ENCODE measurements at places on chromosomes 11 and 22. TPM values are rescaled to one million over a fixed set of nuclear protein-coding genes. Genes with fewer than 3 reads are reported as not detected.

DNA sequence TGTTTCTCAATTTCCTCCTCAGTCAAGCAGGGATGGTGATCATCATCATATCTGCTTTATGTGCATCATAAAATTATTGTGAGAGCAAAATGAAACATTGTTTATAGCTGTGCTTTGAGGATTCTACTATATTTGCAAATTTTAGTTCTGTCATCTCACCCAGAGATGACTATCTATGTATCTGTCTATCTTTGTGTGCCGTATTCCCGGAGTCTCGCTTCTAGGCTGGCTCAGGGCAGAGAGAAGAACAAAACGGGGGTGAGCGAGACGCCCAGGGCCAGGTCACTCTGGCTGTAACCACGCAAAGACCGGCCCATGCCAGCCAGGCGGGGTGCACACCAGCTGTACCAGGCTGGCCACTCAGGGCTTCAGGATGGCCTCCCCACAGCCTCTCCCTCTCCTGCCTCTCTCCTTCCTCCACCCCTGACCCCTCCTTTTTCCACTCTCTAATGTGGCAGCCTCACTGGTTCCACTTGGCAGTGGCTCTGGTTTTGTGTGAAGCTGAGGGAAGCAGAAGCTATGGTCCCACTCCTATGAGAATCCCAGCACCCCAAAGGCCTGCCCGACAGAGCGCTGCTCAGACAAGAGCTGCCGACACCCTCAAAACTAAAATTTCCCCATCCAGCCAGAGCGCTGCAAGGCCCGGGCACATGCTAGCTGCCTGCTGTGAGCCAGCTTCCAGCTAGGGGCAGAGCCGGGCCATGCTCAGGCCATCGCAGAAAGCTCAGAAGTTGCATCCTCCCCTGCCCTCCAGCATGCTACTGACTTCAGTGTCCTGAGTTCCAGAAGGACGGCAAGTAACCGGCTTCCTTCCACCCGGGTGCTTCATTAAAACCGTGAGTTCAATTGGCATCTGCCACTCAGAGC is 139.5 kb upstream of the TBCEL start:
- no peak for DNase-seq

DNA sequence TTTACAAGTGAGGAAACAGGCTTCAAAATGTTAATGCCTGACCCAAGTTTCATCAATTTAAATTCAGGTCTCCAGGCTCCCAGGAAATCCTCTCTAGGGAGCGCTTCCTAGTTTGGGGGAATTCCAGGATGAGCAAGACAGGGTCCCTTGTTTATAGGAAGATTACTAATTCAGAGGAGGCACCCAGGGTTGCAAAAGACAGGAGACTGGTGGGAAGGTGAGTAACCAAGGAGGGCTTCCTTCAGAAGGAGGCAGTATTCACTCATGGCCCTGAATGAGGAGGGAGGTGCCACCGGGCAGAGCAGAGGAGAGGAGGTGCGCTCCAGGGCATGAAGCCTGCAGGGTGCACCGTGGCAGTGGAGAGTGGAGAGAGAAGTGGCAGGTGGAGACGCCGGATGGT is 1.6 kb downstream of the TMEM132A start:
- DNase-seq = no peak

- DNase-seq = no peak
Measured at GRCh38 chr22:22533863-22534262, 13.8 kb upstream of the ZNF280A start.

GRCh38 chr11:19935507-19935906 is 222.9 kb downstream of the NAV2 start:
- DNase-seq = no peak

The GAL gene
- total RNA-seq = 2.8 TPM

The C11orf16 gene
- total RNA-seq = not detected

DNA sequence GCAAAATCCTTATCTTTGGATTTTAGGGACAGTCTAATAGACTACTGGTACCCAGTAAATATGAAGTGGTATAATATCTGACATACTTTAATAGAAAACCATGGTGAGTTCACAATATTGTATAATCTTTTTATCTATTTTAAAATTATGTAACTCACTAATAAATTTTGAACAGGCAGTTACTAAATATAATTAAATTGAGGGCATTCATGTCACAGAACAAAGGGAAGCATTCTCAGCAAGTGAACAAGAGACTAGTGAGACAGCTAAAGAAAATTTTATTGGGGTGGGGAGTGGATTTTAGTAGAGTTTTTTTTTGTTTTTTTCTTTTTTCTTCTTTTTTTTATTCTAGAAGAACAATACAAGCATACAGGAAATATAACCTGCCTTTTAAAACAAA is 55.0 kb downstream of the DNAJC24 start:
- no peak for DNase-seq

DNA sequence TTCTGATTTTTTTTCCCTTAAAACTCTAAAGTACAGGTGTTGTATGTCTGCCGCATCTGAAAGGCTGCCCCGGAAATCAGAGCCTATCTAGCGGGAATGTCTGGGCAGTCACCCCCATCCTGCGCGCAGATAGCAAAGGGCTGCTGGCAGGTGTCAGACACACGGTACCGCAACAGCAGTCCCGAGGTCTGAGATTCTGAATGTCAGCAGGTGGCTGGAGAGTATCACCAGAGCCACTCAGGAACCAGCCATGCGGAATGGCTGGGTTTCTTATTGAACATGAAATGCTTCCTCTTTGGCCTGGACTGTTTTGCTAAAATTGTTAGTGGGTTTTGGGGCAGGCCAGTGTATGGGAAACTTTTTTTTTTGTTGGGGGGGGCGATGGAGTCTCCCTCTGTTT is 53.3 kb downstream of the CERK start:
- no peak for DNase-seq

The ANO3 gene
- not detected for total RNA-seq

DNA sequence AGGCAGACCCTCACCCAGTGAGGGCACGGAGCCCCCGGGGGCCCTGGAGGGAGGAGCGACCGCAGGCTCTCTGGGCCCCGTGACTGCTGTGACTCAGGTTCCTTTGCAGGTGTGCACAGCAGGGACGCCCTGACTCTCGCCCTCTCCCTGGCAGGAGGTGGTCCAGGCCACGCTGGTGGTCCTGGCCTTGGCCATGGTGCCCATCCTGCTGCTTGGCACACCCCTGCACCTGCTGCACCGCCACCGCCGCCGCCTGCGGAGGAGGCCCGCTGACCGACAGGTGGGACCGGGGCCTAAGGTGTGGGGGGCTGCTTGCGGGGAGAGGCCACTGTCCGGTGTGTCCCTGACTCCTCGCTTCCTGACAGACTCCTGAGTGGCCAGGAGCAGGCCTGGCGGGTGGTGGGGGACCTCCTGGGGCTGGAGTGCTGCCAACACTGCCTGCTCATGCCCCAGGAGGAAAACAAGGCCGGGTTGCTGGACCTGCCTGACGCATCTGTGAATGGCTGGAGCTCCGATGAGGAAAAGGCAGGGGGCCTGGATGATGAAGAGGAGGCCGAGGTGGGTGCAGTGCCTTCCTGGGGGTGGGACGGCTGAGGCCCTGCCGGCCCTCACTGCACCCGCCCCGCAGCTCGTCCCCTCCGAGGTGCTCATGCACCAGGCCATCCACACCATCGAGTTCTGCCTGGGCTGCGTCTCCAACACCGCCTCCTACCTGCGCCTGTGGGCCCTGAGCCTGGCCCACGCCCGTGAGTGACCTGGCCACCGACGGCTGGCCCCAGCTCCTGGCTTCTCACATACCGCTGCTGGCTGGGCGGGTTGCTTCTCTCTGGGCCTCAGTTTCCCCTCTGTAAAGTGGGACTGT is 10.9 kb downstream of the TCIRG1 start:
- DNase-seq = no peak

DNA sequence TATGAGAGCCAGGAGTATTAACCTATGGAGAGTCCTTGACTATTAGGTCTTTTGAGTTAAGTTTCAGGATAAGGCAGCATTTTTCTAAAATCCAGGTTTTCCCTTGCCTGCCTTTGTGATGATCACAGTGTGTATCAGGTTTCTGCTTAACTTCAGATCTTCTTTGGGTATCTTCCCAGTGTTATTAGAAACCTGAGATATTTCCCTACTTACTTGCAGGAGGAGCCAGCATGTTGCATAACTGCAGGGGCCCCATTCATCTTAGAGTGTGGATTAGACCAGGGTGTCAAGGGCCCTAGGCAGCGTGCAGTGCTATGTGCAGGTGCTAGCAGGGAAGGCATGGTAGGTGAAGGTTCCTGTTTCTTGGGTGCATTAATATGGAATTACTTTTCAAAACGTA is 69.5 kb downstream of the ZNRF3 start:
- no peak for DNase-seq

DNA sequence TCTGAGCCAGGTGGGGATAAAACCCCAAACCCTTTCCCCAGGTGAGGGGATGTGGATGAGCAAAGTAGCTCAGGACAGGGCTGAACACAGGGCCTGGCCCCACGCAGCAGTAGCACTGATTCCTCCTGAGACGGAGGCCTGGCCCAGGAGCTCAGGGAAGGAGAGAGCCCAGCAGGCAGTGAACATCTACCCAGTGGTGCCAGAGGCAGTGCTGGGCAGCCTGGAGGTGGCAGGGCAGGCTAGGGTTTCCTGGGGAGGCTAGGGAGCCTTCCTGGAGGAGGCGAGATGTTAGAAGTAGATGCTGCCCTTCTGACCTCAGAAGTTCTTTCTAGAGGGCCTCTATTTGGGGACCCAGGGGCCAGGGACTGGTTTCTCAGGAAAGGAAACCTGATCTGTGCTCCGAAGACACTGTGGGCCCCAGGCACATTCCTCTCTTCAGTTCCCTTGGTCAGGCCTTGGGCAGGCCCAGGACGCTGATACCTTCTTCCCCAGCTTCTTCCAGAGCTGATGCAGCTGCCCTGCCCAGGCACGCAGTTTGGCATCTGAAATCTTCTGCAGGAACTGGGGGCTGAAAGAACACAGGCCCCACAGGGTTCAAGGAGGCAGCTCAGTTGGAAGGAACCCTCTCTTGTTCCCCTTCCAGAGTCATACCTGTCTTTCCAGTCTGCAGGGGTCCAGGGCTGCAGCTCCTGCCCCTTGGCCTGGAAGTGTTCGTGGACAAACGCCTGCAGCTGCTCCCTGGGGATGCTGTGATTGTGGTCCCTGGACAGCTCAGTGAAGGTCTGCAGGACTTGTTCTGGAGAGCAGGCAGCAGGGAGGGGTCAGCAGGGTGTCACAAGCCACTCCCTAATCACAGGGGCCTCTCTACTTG is 16.8 kb downstream of the TREH start:
- DNase-seq = no peak

- no peak for DNase-seq
Measured at GRCh38 chr22:19774628-19775027, 14.1 kb downstream of the TBX1 start.

- no peak for DNase-seq
Measured at GRCh38 chr22:46788441-46789172, 26.2 kb downstream of the TBC1D22A start.

The PANX1 gene
- total RNA-seq = 40.8 TPM

- DNase-seq = no peak
Measured at GRCh38 chr11:64339286-64339685, 718 bp upstream of the CCDC88B start.

GRCh38 chr11:131301306-131301705 is 69.1 kb upstream of the NTM start:
- DNase-seq = no peak

DNA sequence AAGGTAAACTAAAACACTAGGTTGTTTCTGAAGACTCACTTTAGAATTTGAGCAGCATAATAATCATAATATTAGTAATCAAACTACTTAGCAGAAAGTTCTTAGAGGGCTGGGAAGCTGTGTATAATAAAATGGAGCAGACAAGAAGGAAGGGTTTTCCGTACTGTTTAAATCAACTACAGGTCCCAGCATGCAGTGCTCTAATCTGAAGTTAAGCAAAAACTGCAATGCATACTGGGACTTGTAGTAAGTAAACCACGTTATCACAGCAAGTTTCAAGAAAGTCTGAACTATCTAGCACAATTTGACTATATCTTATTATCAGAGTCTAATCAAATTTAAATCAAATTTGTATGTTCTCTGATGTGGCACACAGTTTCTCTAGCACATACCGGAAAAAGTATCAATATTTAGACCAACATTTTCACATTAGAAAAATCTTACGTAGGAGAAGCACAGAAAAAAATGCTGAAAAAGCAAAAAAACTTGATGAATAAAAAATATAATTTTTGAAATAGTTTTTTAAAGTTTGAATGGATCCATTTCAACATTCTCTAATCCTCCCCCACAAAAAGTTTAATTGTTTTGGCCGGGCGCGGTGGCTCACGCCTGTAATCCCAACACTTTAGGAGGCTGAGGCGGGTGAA is 8.2 kb downstream of the PHF21A start:
- peak; percentile 16 for DNase-seq

The A4GALT gene
- total RNA-seq = 19.1 TPM

DNA sequence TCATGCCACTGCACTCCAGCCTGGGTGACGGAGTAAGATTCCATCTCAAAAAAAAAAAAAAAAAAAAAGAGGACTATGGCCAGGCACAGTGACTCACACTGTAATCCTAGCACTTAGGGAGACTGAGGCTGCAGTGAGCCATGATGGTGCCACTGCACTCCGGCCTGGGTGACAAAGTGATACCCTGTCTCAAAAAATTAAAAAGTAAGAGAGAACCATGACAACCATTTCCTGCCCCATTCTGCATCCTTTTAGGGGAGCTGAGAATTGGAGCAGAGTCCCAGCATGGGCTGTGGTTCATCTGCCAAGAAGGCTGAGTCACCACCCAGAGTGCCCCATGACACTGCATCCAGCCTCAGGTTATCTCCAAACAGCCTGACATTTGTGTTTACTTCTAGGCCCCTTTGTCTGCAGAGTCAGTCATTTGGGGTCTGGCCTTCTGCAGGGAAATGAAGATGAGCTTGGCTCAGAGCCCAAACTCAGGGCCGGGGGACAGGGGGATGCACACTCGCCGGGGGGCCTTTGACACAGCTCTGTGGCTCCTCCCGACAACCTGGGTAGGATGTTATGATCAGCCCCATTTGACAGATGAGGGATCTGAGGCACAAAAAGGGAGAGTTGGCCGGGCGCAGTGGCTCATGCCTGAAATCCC is 4.7 kb downstream of the CSDC2 start:
- peak; percentile 48 for DNase-seq

DNA sequence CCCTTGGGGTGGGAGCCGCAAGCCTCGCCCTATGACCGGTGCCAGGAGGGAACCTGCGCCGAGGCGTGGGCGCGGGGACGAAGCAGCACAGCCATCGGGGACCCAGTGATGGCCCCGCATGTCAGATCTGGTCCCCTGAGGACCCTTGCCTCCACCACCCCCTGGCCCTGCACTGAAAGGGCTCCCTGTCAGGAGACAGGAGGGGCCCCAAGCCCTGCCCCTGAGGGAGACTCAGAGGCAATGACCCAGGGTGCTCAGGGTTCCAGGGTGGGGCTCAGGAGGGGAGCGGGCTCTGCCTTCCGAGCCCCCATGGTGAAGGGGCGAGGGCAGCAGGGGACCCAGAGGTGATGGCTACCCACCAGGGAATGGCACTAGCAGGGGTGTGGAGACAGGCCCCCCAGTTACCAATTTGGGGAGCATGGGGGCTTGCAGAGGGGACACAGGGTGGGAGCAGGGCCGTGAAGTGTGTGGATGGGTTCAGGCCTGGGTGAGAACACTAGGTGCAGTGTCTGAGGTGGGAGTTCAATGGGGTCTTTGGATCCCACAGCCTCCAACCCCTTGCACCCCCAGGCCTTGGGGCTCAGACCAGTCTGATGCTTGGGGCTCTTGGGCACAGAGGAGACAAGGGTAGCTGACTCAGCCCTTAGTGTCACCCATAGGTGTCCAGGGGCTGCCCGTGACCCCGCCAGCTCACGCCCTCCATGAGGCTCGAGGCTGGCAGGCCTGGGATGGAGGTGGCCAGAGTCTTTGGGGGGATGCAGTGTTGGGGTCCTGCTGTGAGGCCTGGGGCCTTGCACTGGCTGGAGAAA is 499 bp downstream of the LRRC56 start:
- no peak for DNase-seq

The INS gene
- not detected for total RNA-seq
